Mammary epithelial cell (primary cell): ENCODE measurements at places on chromosomes 13 and 19.
A peak's percentile ranks its signal among the peaks of the same experiment; 100 is the strongest.

GRCh38 chr13:49643035-49643646, 14.8 kb downstream of the ARL11 start:
- DNase-seq = no peak

DNA sequence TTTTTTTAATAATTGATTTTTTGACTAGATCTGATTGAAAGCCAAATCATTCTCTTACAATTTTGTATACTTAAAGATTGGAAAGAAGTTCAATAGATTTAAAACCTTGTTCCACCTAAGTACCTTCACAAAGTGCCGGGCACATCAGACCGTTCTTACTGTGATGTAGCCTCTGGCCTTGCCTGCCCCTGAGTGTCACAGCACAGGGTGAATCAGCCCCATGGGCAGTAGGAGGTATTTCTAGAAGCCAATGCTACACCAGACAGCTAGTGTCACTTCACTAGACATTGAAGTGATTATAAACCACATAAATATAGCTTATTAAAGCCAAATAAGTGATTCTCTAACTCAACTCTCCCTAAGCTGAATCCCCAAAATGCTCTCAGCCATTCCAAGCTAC, 131.3 kb downstream of the LACC1 start:
- DNase-seq = no peak

- DNase-seq = no peak
These were observed 62.3 kb downstream of the GADD45B start for GRCh38 chr19:2538096-2538757.

GRCh38 chr19:7006135-7006704, 15.0 kb downstream of the MBD3L2B start:
- DNase-seq = no peak

DNA sequence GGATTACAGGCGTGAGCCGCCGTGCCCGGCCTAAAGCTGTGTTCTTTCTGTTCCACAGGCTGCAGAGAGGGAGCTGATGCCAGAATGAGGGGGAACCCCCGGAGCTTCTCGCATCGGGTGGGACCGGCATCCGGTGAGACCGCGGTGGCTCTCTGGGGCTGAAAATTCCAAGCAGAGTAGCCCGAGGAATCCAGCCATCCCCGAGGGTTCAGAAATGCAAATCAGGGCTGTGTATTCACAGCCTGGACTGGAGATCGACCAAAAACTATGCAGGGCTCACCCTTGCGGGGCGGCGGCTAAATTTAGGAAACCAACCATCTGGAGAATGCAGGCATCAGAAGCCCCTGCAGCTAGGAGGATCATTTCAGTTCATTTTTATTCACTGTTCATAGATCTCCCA, 99.2 kb downstream of the GNG7 start:
- no peak for DNase-seq

- DNase-seq = no peak
These were observed 8.7 kb downstream of the TMEM147 start for GRCh38 chr19:35554076-35554475.

DNA sequence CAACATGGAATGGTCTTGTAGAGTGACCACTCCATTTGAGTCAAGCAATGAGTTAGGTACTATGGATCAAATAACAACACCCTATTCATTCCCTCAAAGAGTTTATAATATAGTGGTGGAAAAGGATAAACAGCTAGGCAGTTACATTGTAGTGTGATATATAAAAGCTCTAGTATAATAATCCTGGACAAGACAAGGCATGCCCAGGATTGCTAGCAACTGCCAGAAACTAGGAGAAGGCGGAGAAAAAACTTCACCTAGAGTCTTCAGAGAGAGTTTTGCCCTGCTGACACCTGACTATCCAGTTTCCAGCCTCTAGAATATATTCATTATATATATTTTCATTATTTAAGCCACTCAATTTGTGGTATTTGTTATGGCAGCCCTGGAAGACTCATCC, 530.6 kb downstream of the KLF12 start:
- peak; percentile 69 for DNase-seq

GRCh38 chr13:51269039-51269438, 46.8 kb downstream of the FAM124A start:
- DNase-seq = no peak

- no peak for DNase-seq
These were observed 9.5 kb upstream of the AMER2 start for GRCh38 chr13:25181597-25181996.

DNA sequence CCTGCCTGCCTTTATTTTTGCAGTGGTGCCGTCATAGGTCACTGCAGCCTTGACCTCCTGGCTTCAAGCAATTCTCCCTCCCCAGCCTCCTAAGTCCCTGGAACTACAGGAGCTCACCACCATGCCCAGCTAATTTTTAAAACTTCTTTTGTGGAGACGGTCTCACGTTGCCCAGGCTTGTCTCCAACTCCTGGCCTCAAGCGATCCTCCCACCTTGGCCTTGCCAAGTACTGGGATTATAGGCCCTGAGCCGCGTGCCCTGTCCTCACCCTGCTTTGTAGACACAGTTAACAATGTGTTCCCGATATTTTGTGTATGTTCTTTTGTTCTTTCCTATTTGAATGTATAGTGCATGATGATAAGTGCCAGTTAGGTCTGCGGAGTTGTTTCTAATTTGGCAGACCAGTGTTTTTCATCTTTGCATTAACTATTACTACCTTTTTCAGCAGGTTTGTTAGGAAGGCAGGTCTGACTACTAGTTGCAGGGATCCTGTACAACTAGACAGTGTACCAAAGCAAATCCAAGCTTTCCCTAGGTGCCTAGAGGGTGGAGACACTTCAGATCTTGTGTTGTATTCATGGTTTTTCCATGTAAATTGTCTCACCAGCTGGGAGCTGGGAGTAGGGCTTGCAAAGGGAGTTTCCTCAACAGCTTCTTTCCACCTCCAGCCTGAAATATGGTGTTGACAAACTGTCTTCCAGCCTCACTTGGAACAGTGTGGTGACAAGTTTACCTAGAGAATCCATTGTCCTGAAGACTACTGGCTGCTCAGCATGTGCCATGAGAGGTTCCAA, 9.5 kb upstream of the WTIP start:
- DNase-seq = no peak
